HCEC 1CT (cell line): ENCODE measurements at places on chromosomes 12 and 14.

GRCh38 chr14:60250257-60251035 lies 1.4 kb downstream of the PPM1A start:
- DNase-seq: peak; percentile 28

GRCh38 chr12:26809611-26810285 lies 23.2 kb downstream of the ITPR2 start:
- no peak for DNase-seq

GRCh38 chr12:62919838-62920237 lies 15.1 kb downstream of the PPM1H start:
- DNase-seq: peak; percentile 82

- DNase-seq: no peak
Observed at GRCh38 chr14:60840313-60840712, 105.8 kb downstream of the MNAT1 start.

- DNase-seq: no peak
Observed at GRCh38 chr14:96470331-96470730, 31.9 kb upstream of the PAPOLA start.

- no peak for DNase-seq
Observed at GRCh38 chr12:63023926-63024325, 89.0 kb upstream of the PPM1H start.

DNA sequence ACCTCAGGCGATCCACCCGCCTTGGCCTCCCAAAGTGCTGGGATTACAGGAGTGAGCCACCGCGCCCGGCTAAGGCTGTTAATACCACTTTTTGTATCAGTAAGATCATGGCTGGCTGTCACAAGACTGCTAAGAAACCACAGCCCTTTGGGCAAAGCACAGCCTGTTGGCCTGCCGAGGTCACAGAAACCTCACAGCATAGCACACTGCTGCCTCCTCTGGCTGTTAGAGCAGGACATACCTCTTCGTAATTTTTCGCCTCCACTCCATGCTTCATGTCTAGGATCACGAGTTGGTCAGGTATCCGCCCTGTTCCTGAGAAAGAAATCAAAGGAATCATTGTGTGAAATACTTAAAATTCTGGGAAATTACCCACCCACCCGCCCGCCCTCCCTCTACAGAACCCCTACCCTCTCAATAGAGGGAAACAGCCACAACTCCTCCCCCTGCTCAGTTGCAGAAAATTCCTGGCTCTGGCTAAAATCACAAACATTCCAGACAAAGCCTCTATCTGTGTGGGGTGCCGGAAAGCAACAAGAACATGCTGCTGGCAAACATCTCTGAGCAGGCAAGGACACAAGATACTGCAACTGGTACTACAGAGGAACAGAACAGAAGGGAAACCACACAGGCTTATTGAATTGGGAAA lies 20.7 kb upstream of the NEK9 start:
- DNase-seq: peak; percentile 45

DNA sequence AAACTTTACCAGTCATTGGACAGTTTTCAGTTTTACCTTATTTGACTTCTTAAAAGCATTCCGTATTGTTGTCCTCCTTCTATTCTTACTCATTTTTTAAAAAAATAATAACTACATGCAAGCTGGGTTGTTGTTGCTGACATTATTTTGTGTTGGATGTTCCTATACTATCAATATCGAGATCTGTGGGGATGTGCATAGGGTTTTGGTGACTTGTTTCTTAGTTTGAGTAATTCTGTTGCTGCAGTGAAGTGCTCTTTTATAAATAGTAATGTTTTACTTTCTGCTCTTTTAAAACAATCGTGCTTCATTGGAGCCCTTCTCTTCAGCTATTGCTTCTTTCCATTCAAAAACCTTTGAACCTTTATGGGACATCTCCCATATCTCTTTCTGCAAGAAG lies 79.4 kb downstream of the METTL25 start:
- DNase-seq: no peak

DNA sequence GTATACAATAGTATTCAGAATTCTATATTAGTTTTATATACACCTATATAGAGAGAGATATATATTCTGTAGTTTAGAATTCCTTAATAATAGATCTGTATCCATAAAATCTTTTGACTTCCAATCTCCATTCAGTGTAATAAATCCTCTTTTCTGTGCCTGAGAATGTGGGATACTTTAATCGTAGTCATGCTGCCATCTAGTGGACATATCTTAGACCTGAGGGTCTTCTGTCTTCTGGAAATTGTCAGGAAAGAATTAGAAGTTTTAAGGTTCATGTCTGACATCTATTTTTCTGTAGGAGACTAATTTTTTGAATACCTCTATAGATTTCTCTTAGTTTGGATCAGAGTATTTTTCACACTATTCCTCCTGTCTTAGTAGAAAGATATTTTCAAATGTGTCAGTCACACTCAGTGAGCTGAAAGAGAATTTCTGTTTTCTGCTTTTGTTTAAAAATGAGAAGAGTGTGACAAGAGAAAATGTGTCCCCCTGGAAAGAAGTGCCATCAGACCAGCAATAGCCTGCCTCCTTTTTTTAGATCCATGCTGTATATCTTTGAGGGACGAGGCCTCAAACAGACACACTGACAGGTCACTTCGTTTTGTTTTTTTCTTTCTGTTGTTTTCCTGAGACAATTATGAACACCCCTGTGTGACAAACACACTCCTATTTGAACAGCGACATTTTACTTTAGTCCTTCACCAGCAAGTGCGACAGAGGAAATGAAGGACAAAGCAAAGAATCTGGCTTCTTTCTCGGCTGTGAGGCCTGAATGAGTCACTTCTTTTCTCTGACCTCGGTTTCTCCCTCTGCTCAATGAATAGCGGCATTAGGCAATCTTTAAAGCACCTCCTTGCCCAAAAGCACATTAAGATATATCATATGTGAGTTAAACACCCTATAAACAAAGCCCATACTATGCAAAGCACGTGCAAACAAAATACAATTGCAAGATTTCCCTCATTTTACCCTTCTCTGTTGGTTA lies 96.3 kb downstream of the GALC start:
- DNase-seq: peak; percentile 35
